ENCODE measurements at places on chromosomes 2 and 18.

DNA sequence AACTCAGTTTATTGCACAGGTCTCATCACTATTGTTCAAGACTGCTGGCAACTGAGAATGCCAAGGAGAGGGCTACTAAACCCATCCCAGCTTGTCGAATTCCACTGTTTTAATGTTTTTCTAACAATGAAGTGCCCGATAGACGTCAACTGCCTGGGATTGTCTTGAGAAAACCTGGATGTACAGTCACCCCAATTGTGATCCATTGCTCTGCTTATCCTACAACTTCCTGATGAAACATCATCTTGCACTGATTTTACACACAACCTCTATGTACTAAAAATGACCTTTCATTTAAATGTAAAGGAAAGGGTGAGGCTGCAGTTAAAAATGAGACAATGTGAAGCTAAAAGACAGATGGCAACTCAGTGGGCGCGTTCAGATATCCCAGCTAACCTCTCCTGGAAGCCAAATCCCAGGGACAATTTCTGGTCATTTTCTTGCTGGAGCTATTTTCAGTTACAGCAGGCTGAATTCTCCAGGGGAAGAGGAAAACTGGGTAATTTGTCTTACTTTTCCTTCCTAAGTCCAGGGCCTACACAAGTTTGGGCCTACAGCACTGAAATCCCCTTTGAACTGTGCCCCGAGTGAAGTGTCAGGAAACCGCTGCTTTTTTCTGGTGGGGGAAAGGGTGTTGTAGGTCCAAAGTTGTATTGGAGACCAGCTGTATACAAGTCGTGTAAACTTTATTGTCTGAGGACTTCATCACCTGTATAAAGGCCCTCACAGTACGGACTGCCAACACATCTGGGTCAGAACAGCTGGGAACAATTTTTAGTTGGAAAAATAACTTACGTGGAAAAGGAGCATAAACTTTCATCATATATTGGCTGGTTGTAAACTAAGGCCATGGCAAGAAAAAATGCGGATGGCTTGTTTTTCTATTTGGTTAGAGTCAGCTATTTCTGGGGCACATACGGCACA lies 68.9 kb upstream of the LTBP1 start:
- DNase-seq, result no peak

DNA sequence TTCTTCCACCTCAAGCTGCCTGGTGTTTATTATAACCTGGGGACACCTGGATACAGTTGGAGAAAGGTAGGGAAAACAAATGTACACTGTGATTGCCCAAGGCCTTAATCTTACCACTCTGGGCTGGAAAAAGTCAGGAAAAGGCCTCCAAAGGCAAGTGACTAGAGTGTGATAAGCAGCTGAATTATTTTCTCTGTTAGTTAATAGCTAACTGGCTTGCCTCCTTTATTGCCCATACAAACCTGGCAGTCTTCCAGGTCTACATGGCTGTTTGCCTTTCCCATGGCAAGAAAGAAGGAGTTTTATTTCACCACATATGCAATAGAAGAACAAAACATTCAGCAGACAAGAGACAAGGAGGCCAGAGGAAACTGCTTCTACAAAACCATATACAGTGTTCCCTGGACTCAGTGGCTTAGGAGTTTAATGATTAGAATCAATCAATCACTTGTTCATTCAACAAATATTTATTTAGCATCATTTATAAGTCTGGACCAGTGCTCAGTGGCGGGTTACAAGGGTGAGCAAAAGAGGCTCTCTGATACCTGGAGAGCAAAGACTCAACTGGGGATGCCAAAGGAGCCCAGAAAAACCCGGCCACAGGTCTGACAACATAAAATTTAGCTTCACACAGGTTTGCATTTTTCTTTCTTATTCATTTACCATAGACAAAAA lies 27.5 kb upstream of the SUCLG1 start:
- DNase-seq, result peak; percentile 19

GRCh38 chr2:41948397-41948763 lies 99.4 kb upstream of the PKDCC start:
- DNase-seq, result no peak

- no peak for DNase-seq
Measured at GRCh38 chr18:13455960-13456481, 237.5 kb downstream of the LDLRAD4 start.

- peak; percentile 68 for DNase-seq
Measured at GRCh38 chr18:13216092-13216582, 2.4 kb upstream of the LDLRAD4 start.

GRCh38 chr2:119086327-119086726 lies 72.2 kb downstream of the C1QL2 start:
- no peak for DNase-seq

DNA sequence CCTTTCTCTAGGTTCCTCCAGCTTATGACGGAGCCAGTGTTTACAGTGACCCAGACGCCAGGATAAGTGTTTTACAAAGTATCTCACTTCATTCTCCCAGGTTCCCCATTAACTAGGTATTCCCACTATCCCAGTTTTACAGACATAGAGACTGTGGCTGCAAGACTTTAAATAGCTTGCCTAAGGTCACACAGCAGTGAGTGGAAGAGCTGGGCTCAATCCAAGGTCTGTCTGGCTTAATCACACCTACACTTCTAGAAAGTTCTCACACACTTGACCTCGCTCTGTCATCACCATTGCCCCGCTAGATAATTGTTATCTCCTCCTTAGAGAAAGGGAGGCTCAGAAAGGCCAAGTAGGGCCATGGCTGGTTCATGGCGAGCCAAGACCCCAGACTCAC lies 110.2 kb downstream of the ANTXR1 start:
- DNase-seq, result no peak

DNA sequence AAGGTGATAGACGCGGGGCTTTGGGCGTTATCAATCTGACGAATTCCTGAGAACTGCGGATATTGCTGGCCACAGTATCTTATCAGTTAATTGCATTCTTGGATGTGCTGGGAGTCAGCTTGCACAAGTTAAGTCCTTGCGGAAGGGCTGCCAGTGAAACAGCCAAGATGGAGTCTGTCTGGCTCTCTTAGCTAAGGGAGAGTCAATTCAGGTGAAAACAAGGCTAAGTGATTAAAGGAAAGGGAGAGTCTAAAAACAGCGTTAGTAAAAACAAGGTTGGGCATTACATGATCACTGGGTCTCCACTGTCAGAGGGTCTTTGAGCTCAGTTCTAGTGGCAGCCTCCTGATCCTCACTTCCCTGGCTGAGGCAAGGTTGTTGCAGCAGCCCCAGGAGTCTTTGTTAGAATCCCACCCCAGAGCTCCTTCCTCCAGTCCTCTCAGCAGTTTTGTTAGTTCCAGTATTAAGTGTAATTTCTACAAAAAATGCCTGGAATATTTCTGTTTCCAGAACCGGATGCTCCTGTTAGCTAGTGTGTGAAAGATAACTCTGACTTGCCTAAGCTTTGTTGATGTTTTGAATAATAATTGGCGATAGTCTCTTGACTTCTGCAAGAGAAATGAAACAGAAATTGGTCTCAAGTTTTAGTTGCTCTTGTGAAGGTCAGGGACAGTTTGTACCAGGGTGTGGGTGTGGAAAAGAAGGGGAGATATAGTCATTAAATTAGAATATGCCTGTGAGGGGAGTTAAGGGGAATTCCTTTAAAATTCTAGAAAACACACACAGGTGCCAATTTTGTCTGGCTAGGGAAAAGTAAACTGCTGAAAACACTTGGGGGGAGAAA lies 10.6 kb downstream of the CFLAR start:
- no peak for DNase-seq

GRCh38 chr2:19955544-19956422 lies 34.1 kb downstream of the WDR35 start:
- DNase-seq, result peak; percentile 80

GRCh38 chr18:42052122-42052708 lies 97.2 kb downstream of the PIK3C3 start:
- DNase-seq, result peak; percentile 4
